ENCODE measurements at places on chromosomes 2 and 18. TPM values are rescaled to one million over a fixed set of nuclear protein-coding genes. Genes with fewer than 3 reads are reported as not detected.

The CNGA3 gene
- 0.30 TPM for polyA plus RNA-seq

DNA sequence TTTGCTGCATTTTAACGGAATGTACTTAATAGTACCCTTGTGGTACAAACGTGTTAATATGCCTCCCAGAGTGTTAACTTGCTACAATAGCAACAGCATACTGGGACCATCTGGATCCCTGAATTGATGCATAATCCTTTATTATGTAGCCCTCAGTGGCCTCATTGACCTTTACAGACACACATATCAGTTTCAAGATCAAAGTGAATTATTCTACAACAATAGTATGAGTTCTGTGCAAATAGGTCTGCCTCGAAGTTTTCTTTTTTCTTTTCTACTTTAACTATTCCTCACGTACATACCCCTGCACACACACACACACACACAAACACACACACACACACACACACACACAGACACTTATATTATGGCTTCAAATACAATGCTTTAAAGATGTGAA lies 1622.1 kb downstream of the LRP1B start:
- DNase-seq = no peak

DNA sequence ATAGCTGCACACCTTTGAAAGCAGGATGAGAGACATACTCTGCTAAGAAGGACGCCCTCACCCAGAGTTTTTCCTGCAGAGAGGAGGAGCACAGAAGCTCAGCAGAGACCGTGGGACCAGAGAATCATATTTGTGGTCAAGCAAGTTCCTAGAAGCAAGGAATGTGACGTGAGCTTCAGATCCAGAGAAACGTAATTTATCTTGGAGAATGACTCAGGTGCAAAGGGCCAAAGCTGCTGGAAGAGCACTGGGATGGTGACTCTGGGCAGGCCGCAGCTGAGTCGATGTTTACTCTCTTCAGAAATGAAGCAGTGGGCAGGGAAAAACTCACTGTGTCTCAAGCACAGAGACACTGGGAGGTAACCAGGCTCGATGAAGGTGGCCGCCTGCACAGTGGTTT lies 50.1 kb upstream of the IGFBP2 start:
- peak; percentile 67 for DNase-seq

- DNase-seq = peak; percentile 47
Observed at GRCh38 chr2:15677141-15677843, 85.6 kb downstream of the DDX1 start.

DNA sequence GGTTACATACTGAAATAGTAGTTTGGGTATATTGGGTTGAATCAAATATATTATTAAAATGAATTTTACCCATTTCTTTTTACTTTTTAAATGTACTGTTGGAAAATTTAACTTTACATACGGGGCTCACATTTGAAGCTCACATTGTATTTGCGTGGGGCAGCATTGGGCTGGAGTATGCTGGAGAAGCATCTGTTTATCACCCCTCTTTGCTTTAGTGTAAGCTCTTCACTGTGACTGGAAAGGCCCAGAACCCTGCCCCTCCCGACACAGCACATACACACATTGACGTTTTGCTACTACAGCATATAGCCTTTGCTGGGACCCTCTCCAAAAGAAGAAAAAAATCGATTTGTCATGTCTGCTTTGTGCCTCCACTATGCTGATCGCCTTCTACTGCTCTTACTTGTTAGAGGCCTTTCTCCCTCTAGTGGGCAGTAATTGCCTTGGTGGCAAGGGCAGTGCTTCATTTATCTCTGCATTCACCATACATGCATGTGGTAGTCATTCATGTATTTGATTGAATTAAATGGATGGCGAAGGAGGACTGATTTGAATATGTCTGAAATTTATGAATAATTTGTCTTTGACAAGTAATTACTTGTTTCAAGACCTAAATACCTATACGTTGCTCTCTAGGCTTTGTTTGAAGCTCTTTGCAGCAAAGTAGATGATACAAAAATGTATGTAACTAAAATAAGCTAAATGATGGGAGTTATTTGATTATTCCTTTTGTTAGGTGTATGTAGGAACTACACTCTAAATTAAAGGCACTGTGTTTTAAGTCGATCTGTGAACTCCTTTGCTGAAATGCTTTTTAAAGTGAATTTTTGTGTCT lies 37.4 kb downstream of the VAPA start:
- DNase-seq = peak; percentile 53
